ENCODE measurements at places on chromosomes 2 and 18.

- no peak for DNase-seq
Observed at GRCh38 chr2:225590932-225591331, 191.4 kb downstream of the NYAP2 start.

GRCh38 chr2:119590873-119591272 lies 46.6 kb downstream of the CFAP221 start:
- DNase-seq, result no peak

GRCh38 chr2:34899079-34899478 lies 1300.0 kb upstream of the FAM98A start:
- no peak for DNase-seq

DNA sequence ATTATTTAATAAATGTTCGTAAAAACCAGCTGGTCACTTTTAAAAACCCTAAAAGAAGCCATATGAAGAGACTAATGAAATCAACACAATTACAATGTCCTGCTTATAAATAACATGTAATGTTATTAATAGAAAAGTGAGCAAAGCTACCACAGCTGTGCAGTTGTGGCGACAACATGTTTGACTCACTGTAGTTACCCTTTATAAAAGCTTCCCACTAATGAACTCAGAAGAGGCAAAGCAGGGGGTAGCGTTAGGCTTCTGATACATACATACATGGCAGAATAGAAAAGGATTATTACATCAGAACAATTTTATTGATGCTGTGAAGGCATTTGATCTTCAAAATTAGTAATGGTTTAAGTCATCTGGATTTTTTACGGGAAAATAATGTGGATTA lies 219.7 kb downstream of the SLC4A10 start:
- DNase-seq, result no peak

DNA sequence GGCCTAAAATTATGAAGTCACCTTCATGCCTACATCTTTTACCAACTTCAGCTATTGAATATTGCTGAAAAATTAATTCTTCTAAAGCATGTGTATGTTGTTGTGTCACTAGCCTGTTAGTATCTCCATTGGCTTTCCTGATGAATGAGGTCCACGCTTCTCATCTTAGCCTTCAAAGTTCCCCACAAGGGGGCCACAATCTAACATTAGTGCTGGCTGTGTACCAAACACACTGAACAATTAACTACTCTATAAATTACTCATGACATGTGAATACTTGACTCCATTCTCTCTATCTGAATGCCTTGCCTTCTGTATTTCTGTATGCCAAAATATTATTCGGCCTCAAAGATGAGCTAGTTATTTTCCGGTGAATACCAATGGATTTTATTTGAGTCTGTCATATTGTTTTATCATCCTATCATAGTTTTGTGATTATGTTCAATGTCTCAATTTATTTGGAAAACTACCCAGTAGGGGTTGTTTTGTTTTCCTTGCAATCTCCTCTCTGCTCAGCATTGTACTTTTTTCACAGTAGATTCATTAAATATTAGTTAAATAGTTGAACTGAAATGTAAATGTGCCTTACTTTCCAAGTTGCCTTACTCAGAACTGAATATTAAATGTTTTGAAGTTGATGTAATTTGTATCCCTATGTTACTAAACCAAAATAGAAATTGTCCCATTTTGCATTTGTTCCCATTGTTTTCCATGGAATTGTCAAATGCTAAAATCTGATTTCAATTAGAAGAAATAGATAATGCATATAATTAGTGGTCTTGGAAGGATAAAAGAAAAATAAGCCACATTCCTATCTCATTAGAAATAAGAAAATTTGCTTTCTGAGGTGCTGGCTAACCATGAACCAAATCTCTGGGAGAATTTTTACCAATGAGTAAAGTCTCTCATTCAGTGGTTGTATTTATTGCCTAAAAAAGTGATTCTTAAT lies 208.4 kb upstream of the COL3A1 start:
- peak; percentile 12 for DNase-seq

- peak; percentile 27 for DNase-seq
Observed at GRCh38 chr2:232239951-232240681, 138.4 kb upstream of the ALPP start.

DNA sequence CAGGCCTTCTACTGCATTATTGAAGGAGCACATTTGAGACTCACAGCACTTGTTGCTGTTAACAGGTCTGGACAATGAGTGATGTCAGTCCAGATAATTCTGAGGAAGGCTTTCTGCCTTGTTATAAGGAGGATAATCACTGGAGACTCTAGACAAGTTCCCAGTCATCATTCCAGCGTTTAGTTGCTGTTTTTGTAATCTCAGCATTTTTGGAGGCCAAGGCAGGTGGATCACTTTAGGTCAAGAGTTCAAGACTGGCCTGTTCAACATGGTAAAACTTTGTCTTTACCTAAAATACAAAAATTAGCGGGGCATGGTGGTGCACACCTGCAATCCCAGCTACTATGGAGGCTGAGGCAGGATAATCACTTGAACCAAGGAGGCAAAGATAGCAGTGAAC lies 39.6 kb upstream of the TRIM43B start:
- no peak for DNase-seq

- DNase-seq, result no peak
Observed at GRCh38 chr2:21026479-21027282, 17.2 kb downstream of the APOB start.

- DNase-seq, result peak; percentile 51
Observed at GRCh38 chr2:29562896-29563295, 358.5 kb downstream of the ALK start.

- no peak for DNase-seq
Observed at GRCh38 chr2:55807900-55808299, 114.3 kb upstream of the PNPT1 start.

GRCh38 chr18:72828601-72829000 lies 39.2 kb downstream of the NETO1 start:
- DNase-seq, result no peak
